ENCODE measurements at places on chromosomes 1 and 21.
A peak's percentile ranks its signal among the peaks of the same experiment; 100 is the strongest.

DNA sequence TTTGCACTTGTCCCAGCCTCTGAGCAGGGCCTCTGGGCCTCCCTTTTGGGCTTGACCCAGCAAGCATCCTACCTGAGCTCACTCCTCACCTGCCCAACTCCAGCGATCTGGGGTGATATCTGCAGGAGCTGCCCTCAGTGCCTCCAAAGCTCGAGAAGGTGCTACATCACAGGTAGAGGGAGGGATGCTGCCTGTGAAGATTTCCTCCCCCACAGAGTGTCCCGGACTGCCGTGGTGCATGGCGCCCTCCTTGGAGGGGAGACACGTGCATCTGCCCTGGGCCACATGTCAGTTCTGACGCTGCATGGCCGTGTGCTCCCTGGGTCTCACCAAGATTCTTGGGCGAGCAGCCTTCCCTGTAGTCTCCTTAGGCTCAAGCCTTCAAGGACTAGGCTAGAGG is 27.7 kb downstream of the NENF start:
- DNase-seq, result no peak

- no peak for DNase-seq
These were observed 3.1 kb downstream of the BCAN start for GRCh38 chr1:156645056-156645455.

- DNase-seq, result no peak
These were observed 38.5 kb downstream of the DISC1 start for GRCh38 chr1:231665101-231665500.

GRCh38 chr1:213692321-213692720 is 295.5 kb upstream of the PROX1 start:
- DNase-seq, result no peak

DNA sequence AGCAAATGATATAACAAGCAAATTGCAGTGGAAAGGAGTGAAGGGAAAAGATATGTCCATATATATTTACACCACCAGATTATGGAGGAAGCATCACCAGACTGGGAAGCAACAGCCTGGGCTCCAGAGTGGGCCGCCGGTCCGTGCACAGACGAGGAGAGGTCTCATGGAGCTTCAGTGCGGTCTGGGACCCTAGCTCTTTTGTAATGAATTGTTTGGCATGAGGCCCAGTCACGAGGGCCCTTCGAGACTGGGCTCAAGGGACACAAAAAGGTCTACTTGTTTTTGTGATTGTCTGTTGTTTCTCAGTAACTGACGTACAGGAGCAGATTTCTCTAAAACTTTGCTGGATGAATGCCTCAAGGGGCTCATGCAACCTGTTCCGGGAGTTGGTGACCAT is 12.9 kb upstream of the STUM start:
- DNase-seq, result no peak

GRCh38 chr1:99533909-99534637 is 111.8 kb upstream of the PALMD start:
- no peak for DNase-seq

GRCh38 chr1:40315795-40316594 is 1.1 kb downstream of the COL9A2 start:
- peak; percentile 27 for DNase-seq

DNA sequence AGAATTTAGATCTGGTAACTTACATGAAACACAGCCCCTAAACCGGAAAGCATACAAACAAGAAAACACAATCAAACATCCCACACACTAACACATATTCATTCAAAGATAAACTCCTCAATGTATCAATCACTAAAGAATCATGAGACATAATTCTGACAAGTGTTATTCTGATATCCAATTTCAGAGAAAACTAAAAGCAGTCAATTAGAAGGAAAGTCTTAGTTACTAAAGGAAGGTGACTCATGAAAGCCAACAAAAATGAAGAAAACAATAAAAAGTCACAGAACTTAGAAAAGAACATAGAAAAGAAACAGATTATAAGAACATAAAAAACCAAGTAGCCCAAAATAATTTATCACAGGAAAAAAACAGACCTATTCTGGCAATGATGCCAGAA is 57.2 kb downstream of the ZZZ3 start:
- DNase-seq, result no peak

DNA sequence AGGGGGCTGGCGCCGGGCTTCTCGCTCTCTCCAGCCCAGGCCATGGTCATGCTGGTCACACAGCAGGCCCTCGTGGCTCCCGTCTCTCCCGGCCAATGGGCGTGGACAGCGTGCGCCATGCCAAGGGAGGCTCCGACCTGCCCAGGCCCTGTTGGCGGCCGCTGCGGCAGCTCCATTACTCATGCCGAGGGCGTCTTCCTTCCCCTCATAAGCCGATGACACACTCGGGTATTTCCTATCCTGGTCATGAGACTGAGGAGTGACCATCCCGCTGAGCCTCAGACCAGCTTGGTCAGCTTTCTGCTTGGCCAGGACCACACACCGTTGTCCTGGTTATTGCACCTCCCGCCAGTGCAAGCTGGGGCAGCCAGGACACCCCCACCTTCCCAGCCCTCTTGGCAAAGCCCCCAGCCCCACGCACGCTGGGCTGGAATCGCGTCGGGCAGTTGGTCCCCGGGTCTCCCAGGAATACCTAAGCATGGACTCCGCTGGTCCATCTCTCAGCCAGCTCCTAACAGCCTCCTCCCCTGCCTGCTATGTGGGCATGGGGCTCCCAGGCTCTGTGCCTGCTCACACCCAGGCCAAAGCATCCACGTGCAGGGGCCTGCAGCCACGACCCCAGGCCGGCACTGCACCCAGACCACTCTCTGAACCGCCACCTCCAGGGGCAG is 49.8 kb downstream of the ARHGEF16 start:
- DNase-seq, result no peak

- no peak for DNase-seq
These were observed 501 bp upstream of the MRAP start for GRCh38 chr21:32298148-32298559.

- no peak for DNase-seq
These were observed 134.4 kb downstream of the S1PR1 start for GRCh38 chr1:101371259-101371658.

DNA sequence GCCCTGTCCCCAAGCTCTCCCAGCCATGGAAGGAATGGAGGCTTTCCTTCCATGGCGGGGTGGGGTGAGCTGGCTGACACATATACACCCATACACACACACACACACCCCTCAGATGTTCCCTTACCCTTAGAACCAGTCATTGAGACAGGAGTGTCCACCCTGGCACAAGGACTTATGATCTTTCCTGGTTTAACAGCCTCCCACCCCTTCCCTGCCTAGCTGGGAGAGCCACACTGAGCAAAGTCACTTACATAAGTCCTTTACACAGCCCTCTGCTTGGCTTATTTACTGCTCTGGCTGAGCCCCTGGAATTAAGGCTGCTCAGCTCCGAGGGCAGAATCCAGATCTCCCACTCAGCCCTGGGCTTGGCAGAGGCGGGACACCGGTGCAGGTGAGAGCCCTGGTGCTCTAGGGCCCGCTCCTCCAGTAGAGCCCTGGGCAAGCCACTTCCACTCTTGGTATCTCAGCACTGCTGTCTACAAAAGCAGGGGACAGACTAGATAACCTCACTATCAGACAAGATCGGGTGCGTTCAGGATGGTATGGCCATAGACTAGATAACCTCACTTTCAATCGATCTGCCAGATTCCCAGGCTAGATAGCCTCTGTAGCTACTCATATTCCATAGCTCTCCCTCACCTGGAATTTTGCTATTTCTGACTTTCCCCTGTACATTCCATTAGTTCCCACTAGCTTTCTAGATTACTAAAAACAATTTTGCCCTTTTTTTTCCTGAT is 16.7 kb downstream of the SLC6A9 start:
- DNase-seq, result no peak

- no peak for DNase-seq
These were observed 3.0 kb downstream of the HSPB7 start for GRCh38 chr1:16014509-16015482.

GRCh38 chr1:38891753-38892152 is 10.4 kb upstream of the GJA9 start:
- DNase-seq, result peak; percentile 11

GRCh38 chr21:34305605-34306604 is 57.9 kb upstream of the KCNE2 start:
- DNase-seq, result no peak

GRCh38 chr1:184060316-184060715 is 8.8 kb downstream of the TSEN15 start:
- DNase-seq, result no peak

- DNase-seq, result no peak
These were observed 13.3 kb upstream of the TFF1 start for GRCh38 chr21:42379426-42380215.

- DNase-seq, result peak; percentile 41
These were observed at the start of gene SMG7 for GRCh38 chr1:183472488-183473216. TSS of gene SMG7 (plus strand) at chr1:183472499. CDS start at chr1:183472621, 122 bp downstream.

- DNase-seq, result no peak
These were observed 621.0 kb downstream of the LTN1 start for GRCh38 chr21:28371713-28372112.

- DNase-seq, result no peak
These were observed 41.0 kb downstream of the PKP1 start for GRCh38 chr1:201324306-201324705.

DNA sequence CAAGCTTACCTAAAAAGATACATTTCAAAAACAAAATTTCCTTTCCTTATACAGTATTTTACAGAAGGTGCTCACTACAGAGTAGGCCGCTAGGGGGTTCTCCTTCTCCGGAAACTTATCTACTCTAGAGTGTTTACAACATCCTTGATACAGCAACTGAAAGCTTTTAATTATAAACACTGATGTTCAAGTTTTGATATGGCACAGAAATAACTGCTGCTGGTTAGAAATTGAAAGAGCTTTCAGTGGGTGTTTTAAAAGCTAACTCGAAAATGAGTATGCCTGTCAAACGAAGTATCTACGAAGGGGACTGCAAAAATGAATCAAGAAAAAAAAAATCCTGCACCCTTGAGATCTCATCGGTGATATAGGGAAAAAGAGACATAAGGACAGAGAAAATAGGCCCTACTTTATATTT is 1.0 kb downstream of the YOD1 start:
- peak; percentile 50 for DNase-seq

GRCh38 chr1:91749788-91750231 is 136.1 kb downstream of the TGFBR3 start:
- DNase-seq, result no peak
